ENCODE measurements at places on chromosomes 3 and 15.

GRCh38 chr3:99543796-99544195 is 94.6 kb upstream of the COL8A1 start:
- no peak for DNase-seq

DNA sequence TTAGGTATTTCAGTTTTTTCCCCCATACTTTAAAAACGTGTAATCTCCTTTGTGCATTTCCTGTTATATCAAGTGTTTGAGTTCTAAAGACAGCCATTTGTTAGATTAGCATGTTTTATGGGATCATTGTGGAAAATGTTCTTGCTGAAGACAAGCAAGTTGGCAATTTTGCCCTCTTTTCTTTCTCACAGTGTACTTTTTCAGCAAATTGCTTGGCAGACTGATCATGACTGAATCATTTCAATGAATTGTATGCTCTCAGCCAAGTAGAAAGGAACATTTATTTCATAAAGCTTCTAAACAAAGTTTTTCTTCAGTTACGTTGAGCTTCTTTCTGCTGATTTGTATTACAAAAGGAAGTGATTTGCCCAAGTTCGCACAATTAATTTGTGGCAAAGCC is 51.6 kb downstream of the ATG7 start:
- DNase-seq = no peak

DNA sequence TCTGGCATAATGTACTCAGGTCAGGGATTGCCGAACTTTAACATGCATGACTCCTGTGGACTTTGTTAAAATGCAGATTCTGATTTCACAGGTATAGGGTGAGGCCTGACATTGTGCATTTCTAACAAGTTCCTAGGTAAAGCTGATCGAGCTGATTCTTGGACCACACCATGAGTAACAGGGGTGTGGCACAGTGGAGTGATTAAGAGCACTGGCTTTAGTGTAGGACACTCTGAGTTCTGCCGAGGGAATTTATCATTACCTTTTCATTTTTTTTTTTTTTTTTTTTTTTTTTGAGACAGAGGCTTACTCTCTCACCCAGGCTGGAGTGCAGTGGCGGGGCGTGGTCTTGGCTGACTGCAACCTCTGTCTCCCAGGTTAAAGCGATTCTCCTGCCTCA is 169.3 kb downstream of the ADAMTS9 start:
- DNase-seq = no peak

GRCh38 chr3:138362538-138362937 is 14.2 kb downstream of the MRAS start:
- no peak for DNase-seq

DNA sequence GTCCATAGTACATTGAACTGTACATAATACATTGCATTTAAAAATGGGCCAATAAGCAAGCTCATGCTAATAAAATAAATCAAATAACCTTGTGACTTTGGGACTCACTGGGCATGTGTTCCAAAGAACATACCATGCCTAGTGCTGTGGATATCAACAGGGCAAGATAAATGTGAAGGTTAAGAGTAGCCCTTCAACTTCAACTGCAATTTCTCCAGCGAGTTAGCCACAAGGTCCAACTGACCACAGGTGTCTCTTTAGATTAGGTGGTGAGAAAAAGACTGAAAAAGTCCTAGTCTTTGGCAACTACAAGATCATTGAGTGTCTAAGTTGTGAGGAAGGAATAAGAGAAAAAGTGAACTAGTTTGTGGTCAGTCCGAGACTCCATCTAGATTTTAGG is 78.3 kb upstream of the ATP11B start:
- no peak for DNase-seq

DNA sequence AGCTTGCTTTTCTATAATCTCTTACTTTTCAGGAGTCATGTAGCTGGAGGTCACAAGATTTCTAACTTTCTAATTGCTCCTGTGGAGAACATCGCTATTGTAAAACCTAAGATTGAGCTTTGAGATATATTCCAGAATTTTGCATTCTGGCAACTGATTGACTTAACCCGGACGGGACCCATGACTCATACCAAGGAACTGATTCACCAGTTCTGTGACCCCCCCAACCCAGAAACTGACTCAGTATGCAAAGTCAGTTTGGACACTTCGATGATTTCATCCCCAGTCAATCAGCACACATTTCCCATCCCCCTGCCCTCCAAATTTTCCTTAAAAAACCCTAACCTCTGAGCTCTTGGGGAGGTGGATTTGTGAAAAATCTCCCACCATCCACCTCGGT is 396.5 kb upstream of the GBE1 start:
- DNase-seq = no peak

DNA sequence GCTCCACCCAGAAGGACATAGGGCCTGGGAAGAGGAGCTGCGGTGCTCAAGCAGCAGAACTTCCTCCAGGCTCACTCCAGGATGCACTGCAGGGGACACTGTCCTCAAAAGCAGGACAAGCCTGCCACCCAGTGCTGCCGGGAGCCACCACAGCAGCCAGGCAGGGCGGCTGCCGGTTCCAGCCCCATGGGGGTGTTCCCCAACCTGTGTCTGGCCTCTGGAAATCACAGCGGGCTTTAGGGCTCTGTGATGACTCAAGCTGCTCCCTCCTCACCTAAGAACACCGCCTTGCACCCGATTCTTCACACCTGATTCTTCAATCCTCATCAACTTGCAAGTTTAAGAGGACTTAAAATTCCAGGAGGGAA is 71.9 kb upstream of the SLC6A11 start:
- DNase-seq = no peak
